ENCODE measurements at places on chromosomes 16 and 17.

GRCh38 chr17:5843366-5844026 is 226.7 kb upstream of the WSCD1 start:
- DNase-seq: no peak

GRCh38 chr17:6853764-6854442 is 22.4 kb upstream of the TEKT1 start:
- peak; percentile 13 for DNase-seq

DNA sequence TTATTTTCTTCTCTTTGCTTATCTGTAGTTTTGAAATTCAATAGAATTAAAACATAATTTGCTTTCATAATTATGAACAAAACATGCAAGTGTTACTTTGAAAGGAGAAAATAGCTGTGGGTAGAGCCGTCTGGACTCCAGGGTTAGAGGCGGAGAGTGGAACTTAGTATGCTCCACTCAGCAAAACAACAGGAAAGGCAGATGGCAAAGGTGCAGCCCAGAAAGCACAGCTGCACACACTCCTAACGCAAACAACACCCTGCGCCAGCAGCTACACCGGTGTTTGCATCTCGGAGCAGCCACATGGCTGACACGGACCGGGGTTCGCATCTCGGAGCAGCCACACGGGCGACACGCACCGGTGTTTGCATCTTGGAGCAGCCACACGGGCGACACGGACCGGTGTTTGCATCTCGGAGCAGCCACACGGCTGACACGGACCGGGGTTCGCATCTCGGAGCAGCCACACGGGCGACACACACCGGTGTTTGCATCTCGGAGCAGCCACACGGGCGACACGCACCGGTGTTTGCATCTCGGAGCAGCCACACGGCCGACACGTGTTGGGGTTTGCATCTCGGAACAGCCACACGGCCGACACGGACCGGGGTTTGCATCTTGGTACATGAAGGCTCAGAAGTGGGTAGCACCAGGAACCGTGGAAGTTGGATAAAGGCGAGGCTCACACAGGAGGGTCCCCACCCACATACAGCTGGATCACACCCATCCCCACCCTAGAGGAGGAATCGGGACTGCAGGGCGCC is 12.2 kb upstream of the CAPN15 start:
- no peak for DNase-seq

DNA sequence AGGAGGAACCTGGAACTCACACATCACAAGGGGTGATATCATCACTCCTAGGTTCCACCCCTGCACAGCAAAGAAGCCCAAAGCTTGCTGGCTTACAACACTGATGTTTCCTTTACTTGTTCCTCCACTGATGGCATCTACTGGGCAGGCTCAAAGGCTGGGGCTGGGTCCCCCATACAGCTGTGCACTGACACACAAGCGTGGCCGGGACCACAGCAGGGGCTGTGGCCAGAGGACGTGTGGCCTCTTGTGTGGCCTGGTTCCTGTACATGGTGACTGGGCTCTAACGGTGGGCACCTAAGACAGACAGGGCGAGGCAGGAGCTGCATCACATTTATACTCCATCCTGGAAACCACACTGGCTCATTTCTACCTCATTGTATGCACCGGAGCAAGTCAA is 264.4 kb upstream of the FOXF1 start:
- DNase-seq: no peak

GRCh38 chr16:8589057-8589899 is 1.0 kb downstream of the TMEM114 start:
- no peak for DNase-seq
